ENCODE measurements at places on chromosomes 5 and 9.

DNA sequence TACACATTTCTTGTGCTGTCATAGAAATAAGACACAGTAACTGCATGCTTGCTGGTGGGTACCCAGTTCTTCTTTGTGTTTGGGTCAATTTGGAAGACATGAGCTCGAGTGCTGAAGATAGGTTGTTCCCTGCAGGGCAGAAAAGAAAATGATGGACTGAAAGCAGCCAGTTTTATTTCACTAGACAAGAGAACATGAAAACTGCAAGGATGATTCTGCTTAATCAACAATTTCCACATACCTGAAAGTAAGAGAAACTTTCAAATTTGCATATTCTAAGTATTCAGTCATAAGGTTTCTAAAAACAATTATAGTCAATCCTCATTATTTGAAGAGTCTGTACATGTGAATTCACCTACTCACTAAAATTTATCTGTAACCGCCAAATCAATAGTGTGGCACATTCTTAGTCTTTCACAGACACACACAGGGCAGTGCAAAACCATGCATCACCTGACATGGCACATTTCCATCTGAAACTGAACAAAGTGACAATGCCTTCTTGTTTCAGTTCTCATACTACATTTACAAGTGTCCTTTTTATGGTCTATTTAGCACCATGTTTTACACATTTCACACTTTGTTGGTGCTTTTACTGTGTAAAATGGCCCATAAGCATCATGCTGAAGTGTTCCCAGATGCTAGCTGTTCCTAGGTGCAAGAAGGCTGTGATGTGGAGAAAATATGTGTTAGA, 56.9 kb downstream of the HOMER1 start:
- no peak for DNase-seq

DNA sequence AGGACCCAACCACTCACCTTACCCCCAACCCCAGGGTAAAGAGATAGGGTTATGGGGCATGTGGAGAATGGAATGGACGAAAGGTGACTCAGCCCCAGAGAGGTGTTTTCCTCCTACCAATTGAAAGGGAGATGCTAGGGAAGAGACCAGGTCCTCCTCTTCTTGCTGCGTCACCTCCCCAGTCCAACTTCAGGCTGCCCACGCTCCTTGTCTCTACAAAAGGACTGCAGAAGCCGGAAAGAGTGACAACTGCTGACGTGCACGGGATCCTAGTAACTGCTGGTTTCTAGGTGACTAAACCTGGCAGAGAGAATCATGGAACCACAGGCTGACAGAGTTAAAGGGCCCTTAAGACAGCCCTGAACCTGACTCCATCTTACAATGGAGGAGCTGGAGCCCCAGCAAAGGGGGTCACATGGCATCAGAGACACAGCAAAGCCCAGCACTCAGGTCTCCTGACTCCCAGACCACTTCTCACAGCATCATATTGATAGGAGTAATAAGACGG, 2.2 kb downstream of the GPX3 start:
- no peak for DNase-seq

GRCh38 chr5:58933891-58934628, 351.2 kb downstream of the RAB3C start:
- no peak for DNase-seq

DNA sequence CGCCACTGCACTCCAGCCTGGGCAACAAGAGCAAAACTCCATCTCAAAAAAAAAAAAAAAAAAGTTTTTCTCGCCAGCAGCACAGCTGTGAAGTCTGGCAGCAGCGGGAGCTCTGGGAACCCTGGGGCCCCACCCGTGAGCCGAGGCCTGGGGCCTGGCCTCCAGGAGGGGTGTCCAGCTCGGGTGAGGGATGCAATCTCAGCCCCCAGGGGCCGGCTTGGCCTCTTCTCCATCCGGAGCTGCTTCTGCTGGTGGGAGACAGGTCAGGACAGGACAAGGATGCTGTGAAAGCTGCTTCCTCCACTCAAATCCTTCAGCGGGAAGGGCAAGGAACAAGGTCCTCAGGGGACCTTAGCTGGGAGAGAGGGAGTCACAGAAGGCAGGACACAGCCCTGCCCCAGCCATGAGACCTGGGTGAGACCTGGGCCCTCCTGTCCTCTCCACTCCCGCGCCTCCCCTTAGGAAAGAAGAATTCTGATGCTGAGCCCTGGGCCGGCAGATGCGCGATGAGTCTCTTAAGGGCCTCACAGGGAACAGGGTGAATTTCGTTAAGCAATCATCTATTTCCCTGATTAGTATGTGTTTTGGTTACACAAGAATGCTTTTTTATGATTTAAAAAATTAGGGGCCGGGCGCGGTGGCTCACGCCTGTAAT, 30.6 kb downstream of the PLPP7 start:
- no peak for DNase-seq

DNA sequence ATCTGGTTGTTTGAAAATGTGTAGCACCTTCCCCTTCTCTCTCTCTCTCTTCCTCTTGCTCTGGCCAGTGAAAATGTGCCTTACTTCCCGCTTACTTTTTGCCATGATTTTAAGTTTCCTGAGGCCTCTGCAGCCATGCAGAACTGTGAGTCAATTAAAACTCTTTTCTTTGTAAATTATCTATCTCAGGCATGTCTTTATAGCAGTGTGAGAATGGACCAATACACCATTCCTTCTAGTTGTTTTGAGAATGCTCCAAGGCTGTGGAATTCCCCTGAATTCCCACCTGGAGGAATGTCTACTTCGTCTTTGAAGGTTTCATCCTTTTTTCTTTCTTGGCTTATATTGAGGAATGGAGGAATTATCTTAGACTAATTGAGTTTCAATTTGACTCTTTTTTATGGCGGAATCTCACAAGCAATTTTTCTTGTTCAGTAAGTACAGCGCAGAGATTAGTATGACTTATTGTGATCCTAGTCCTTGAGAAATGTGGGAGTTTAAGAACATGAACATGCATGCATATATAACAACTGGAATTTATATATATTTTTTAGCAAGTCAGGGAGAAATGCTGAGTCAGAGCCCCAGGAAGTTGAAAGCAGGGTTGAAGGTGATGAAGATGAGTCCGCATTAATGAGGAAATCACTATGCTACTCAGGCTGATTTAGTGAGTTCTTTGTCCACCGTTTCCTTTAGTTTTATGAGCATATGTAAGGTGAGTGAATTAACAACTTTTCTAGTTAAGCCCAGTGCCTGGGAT, 488.1 kb upstream of the ADAMTS16 start:
- DNase-seq, result no peak

- no peak for DNase-seq
These were observed 11.1 kb downstream of the SPRY4 start for GRCh38 chr5:142313682-142314081.

- peak; percentile 76 for DNase-seq
These were observed 6.9 kb upstream of the TPM2 start for GRCh38 chr9:35696520-35697215.
